Activated T-helper 1 cell treated with anti-CD3 and anti-CD28 coated beads, Interleukin-12 subunit alpha, Interleukin-12 subunit beta, Interleukin-2, Interleukin-4 antibody, amounts not matched to agents 30 ng/mL and 10 ng/mL and 1 ng/mL, durations not matched to agents 14 hours and 24 hours and 36 hours (primary cell): ENCODE measurements at places on chromosomes 5 and 9. TPM values are rescaled to one million over a fixed set of nuclear protein-coding genes. Genes with fewer than 3 reads are reported as not detected.

- no peak for DNase-seq
Observed at GRCh38 chr9:122418016-122418415, 47.2 kb downstream of the PTGS1 start.

DNA sequence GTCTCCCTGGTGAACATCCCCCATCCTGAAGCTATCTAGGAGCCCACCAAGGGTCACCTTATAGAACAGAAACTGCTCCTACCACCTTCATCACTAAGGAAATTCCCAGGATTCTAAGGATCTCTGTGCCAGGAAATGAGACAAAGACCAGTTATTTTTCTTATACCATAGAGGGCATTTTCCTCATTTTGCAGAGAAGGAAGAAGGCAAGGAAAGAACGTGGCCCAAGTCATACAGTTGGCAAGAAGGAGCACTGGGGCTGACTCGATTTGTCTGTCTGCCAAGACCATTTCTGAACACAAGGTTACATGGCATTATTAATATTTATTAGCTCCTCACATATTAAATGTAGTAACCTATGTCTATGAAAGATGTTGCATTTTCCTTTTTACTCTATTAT is 49.6 kb upstream of the TNFSF15 start:
- no peak for DNase-seq

DNA sequence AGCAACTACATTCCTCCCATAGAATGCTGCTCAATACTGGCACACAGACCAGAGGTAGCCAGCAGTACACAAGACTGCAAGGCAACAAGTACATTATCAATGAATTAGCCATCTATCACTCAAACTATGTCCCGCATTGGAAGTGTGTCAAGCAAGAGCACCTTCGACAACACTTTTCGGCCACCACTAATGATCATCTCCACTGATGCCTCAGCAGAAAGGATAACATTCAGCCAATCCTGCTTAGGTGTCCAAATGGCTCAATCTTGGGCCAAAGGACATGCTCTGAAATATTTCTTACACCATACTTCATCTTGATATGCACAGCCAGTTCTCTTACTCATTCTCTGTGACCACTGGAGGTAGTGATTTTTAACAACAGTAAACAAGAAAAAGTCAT is 25.0 kb downstream of the SKP1 start:
- no peak for DNase-seq

DNA sequence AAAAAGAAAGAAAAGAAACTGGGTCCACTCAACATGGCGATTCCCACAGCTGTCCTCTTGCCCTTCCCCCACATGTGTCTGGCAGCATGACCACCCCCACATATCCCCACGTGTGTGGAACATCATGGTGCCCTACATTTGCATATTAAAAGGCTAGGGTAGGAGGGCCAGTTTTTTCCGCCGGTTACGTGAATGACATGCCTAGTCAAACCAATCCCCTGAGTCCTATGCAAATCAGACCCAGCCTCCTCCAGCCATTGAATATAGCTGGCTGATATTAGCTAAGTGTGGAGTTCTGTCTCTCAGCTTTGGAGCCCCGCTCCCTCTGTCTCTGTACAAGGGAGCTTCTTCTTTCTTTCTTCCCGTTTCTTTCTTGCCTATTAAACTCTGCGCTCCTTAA is 33.0 kb upstream of the CCDC112 start:
- DNase-seq, result no peak

DNA sequence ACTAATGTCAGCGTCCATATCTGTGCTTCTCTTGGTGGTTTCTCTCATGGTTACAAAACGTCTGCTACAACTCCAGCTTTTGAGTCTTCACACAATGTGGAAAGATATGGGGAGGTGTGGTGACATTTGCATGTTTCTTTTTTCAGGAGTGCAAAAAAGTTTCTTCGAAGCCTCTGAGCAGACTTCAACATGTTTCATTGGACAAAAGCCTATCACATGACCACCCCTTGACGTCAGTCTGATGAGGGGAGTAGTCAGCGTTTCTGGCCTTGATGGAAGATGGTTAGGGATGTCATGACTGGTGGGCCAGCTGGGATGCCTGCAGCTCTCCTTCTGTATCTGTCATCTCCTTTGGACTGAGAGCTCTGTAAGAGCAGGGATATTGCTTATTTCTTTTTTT is 61.4 kb downstream of the PTPDC1 start:
- no peak for DNase-seq

DNA sequence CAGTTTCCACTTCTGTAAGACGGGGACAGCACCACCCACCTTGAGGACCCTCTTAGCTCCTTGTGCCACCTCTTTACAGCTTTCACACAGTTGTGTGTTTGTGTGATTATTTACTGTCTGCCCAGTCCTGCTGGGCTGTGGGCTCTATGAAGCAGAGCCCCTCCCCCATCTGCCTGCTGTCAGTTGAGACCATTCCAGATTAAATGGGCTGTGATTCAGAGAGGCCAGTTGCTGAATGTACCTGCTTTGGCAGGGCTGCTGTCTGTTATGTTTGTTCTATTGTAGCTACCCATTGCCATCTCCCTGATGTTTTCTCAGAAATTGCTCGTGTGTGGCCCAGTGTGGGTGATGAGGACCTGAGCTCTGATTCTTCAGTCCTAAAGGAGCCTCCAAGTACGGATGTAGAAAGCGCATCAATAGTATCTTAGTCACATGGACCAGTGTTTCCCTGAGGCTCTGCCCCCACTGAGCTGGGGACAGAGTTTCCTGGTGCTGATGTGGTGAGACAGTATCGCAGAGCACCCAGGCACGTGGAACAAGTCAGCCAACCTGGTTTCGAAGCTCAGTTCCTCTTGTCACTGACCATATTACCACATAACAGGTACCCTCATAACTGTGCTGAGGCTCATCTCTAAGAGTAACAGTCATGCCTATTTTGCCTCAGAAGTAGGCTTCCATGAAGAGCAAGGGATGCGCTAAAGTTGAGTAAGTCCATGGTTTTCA is 3.7 kb downstream of the ANGPTL2 start:
- no peak for DNase-seq

The TYRP1 gene
- total RNA-seq, result not detected in 2 replicates
